ENCODE measurements at places on chromosomes 7 and 10.

DNA sequence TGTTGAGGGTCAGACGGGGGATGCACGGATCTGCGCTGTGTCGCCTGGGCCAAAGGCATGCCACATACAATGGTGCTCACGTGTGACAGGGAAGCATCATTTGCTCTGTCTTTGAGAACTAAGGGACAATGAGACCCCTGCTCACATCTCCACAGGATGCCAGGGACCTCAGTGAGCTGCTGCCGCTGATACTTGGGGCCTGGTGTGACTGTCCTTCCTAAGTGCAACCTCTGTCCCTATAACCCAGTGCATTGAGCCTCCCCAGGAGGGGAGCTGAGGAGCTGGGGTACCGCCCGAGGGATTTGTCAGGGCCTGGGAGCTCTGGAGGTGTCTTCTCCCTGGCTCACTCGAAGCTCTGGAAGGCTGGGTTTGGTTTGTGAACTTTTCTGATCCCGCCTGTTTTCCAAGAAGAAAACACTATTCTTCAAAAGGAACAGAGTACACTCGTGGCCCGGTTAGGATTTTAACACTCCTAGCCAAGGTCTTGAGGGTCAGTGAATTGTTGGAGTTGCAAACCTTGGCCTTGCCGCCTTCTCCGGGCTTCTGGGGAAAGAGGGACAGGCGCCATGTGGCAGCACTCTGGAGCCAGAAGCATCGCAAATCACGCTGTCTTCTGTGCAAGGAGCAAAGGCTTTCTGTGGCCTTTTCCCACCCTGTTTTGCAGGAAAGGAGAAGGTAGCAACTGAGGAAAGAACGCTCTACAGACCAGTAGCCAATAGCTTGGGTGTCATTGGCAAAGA is 26.2 kb upstream of the CTBP2 start:
- DNase-seq: no peak

DNA sequence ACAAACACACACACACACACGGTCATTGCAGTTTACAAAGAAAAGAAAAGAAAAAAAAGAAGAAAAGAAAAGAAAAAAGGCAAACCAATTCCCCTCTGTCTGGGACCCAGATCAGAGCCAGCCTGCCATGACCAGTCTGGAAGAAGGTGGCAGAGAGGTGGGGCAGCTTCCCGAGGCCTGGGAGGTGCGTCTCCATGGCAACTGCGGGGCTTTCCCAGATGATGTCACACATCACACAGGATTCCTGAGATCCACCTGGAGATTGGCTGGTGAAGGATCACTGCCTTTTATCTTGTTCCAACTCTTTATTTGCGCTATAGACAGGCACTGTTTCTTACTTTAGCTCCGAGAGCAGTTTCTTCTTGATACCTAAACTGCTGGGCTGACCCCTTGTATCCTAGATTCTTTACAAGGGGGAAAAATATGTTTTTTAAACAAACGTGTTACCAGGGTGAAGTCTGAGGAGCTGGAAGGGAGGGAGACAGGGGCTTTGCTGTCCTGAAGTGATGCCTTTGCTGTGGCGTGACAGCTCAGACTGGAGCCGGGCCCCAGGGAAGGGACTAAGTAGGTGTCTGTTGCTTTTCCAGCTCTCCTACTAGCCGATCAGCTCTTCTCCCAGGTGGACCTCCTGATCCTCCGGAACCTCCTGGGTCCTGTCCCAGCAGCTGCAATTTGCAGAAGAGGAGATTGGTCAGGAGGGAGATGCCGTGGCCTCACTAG is 298.5 kb downstream of the KLF6 start:
- no peak for DNase-seq

- DNase-seq: no peak
These were observed 8.4 kb downstream of the SORBS1 start for GRCh38 chr10:95552679-95553342.

DNA sequence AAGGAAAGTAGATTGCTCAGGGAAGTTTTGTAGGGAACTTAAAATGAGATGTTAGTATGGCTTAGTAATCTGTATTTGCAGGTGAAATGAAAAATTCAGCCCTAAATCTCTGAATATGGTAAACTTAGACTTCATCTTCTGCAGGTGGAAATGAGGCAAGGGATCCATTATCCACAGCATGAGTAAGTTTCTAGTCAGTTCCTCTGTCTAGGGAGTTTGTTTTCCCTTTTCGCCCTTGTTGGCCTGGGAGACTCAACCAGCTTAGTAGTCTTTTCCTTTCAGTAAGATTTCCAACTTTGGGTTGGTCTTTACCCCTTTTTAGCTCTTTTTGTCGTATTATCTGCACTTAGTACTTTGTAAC is 65.6 kb downstream of the ZEB1 start:
- no peak for DNase-seq

DNA sequence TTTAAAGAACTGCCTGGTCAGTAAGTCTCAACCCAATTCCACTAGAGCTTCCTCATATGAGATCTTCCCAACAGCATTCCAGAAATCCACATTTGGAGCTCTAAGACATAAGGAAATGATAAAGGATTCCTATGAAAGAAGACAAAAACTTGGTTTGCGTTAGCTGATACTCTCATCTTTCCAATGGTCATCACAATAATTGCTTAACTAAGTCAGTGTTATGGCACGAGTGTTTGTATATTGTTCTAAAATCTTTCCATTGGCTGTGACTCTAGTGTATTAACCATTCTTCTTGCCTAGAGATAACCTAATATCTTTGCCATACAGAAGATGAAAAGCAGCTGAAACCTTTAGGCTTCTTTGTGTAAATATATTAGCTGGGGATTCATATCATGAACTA is 289.0 kb downstream of the SNX13 start:
- DNase-seq: no peak

- DNase-seq: peak; percentile 38
These were observed 63.8 kb downstream of the MKI67 start for GRCh38 chr10:128062331-128062880.

DNA sequence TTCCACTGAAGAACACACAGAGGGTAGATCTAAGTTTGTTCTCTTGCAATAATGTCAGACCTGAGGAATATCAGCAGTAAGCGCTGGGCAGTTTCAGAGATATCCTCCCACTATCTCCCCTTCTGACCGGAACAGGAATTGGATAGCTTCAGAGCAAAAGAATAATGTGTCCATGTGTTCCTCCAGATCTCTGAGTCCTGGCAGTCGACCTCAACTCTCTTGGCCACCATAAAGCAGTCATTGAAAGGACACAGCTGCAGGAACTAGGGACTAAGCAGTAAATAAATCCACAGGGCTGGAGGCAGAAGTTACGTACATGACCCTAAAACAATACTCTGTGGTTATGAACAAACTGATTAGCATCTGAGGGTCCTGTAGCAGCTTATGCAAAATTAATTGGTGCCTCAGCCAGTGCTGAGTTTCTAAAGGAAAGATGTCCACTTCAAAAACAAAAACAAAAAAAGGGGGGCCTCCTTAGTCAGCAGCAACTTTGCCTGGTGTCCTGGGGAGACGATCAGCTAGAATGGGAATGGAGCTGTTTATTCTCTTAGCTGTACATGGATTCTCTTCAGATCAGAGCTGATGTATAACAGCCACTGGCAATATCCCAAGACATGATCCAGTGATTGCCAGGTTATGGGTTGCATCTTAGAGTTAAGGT is 6.4 kb upstream of the PRTFDC1 start:
- no peak for DNase-seq

DNA sequence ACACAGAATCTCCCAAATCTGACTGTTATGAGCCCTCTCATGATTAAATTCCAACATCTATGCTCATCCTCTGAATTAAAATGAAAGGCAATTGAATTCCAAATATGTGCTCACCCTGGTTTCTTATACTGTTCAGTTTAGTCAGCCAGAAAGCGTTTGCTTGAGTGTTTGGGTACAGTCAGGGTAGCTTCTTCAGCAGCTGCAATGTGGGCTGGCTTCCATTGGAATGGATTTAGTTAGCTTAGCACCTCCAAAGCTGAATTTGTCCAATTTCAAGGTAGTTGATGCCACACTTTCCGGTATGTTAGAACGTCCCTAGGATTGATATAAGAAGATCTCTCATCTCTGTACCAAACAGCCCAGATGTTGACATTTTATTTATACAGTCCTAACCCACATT is 9.3 kb downstream of the KLHL7 start:
- DNase-seq: no peak

DNA sequence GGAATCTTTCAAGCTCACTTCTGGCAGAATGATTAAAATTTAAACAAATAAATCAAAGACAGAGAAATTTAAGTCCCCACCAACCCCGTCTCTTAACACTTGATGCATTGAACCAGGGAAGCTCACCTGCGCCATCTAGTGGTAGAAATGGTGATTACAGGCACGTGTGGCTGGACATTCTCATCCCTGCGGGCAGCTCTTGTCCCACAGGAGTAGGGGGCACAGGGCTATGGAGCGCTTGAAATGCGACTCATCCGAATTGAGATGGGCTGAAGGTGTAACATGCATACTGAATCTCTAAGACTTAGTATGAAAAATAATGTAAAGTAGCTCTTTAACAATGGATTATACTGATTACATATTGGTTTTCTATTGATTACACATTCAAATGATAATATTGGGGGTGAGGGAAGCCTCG is 24.8 kb upstream of the SLIT1 start:
- peak; percentile 82 for DNase-seq

GRCh38 chr7:732556-732955 is 5.5 kb upstream of the PRKAR1B start:
- DNase-seq: no peak

DNA sequence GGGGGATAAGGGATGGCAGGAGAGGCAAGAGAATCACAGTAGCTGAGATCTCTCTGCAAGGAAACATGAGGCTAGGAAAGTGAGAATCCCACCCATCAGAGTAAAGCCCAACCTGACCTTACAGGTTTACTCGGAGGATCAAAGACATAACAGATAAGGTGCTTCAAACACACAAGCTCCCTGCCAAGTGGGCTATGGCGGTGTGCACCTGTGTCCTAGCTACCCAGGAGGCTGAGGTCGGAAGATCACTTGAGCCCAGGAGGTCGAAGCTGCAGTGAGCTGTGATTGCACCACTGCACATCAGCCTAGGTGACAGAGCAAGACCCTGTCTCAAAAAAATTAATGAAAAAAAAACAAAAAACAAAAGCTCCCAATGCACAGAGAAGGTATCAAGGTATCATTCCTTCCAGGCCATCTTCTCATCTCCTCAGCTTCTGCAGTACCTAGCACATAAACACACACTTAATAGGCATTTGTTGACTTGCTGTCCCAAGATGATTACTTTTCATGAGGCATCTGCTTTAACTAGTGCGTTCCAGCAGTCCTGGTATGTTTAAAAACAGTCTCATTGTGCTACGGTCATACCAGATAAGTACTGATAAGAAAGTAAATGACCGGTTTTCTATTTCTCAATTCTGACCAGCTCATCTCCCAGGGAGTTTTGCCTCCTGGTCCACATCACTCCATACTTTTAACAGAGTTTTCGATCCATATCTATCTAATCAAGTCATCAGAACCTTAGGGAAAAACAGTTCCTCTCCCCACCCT is 13.3 kb downstream of the GNA12 start:
- DNase-seq: no peak

- DNase-seq: no peak
These were observed 50.0 kb downstream of the NKX6-2 start for GRCh38 chr10:132735923-132736391.

- DNase-seq: no peak
These were observed 1.0 kb upstream of the VENTX start for GRCh38 chr10:133236401-133237240.
